ENCODE measurements at places on chromosomes 7 and 10.

DNA sequence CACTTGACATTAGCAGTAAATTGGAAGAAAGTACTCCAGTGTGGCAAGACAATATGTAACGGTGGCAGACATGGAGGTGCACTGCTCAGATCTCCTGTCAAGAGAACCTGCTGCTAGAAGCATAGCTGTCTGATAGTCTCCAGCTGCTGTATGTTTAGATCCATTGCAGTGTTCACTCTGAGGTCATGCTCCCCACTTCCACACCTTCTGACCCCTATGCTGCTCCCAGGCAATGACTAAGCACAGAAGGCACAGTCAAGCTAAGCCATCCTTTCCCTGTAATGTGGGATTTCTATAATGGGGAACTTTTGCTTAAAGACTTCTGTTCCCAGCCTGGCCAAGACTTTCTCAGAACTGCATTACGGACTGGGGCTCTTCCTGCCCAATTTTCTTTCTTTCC lies 315.8 kb downstream of the HPSE2 start:
- no peak overlapping the region for H3K27ac ChIP-seq
- DNase-seq: no peak
- H3K27me3 ChIP-seq: no peaks in the 10 kb centered on the region
- no peaks in the 10 kb centered on the region for H3K36me3 ChIP-seq

DNA sequence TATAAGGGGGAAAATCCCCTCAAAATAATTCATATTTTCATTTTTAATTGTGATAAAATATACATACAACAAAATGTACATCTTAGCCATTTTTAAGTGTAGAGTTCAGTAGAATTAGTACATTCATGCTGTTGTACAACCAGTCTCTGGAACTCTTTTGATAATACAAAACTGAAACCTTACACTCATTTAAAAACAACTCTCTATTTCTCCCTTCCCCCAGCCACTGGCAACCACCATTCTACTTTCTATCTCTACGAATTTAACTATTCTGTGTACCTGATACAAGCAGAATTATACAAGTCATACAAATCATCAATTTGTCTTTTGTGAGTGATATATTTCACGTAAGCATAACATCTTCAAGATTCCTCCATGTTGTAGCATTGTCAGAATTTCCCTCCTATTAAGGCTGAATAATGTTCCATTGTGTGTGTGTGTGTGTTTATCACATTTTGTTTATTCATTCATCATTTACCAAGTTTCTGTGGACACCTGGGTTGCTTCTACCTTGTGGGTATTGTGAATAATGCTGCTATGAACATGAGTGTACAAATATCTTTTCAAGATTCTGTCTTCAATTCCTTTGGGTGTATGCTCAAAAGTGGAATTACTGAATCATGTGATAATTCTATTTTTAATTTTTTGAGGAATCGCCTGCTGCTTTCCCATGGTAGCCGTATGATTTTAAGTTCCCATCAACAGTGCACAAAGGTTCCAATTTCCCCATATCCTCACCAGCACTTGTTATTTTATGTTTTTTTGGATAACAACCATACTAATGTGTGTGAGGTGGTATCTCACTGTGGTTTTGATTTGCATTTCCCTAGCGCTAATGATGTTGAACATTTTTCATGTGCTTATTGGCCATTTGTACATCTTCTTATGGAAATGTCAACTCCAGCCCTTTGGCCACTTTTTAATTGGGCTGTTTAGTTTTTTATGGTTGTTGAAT lies 4.7 kb upstream of the EBLN1 start:
- no peaks in the 10 kb centered on the region for H3K4me1 ChIP-seq
- H3K27ac ChIP-seq: no peak overlapping the region
- H3K36me3 ChIP-seq: no peaks in the 10 kb centered on the region
- no peak for DNase-seq

DNA sequence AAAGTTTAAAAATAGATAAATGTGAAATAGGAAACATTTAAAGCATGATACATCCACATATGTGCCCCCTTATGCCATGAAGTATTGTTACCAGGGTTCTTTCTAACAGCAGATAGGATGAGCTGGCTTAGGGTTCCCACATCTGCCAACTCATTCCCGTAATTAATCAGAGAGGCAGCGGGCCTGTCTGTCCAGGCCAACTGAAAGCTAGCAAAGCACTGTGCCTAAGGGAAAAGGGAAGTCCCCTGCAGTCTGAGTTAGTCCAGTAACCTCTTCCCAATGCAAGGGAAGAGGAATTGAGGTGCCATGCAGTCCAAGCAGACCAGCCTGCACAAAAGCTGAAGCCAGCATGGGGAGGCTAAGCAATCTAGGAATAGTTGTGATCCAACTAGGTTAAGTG lies 18.3 kb upstream of the ZC3HAV1L start:
- H3K4me1 ChIP-seq: peaks cover 8% of the 10 kb centered on the region
- H3K4me3 ChIP-seq: no peak overlapping the region
- H3K27me3 ChIP-seq: no peaks in the 10 kb centered on the region
- H3K27ac ChIP-seq: no peak overlapping the region
- no peak for DNase-seq

- no peak for DNase-seq
- no peaks in the 10 kb centered on the region for H3K4me1 ChIP-seq
- H3K36me3 ChIP-seq: no peaks in the 10 kb centered on the region
- no peaks in the 10 kb centered on the region for H3K27me3 ChIP-seq
- H3K27ac ChIP-seq: no peak overlapping the region
These were observed 49.5 kb downstream of the SMURF1 start for GRCh38 chr7:99094401-99094800.

DNA sequence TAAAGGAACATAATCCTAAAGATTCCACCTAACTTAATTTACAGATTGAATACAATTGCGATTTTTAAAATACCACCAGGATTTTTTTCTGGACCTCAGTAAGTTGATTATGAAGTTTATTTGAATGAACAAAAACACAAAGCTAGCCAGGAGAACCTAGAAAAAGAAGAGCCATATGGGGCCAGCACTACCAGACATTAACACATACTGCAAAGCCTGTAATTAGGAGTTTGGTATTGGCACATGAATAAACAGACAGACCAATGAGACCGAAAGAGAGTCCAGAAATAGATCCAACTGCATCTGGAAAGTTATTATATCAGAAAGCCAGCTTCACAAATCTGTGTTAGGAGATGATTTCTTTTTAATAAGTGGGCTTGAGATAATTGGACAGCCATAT lies 105.5 kb upstream of the CHST15 start:
- H3K4me1 ChIP-seq: no peaks in the 10 kb centered on the region
- no peaks in the 10 kb centered on the region for H3K27me3 ChIP-seq
- H3K36me3 ChIP-seq: no peaks in the 10 kb centered on the region
- H3K27ac ChIP-seq: no peak overlapping the region

Data from CD4-positive, alpha-beta T cell (primary cell).